Kidney glomerular epithelial cell (primary cell): ENCODE measurements at places on chromosomes 7 and 10.

DNA sequence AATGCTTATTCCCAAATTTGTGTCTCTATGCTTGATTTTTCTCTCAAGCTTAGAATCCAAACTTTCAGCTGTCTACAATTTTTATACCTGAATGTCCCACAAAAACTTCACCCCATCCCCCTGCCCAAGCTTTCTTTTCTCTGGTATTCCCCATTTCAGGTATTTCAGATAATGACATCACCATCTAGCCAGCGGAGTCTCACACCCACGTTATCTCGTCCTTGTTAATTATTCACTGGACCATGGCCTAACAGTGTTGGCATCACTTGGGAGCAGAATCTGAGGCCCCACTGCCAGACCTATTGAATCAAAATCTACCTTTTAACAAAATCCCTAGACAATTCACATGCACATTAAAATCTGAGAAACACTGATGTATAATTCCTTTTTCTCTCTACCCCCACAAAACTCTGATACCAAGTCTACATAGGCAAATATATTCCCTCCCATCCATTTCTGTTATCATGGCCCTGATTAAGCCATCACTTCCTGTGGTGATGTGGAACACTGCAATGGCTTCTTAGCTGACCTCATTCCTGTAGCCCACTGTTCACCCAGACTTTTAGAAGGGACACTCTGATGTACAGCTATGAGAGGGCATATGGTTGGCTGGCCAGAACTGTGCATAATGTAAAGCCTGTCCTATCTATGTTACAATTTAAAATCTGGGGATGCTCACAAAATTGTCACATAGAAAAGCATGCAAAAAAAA is 31.4 kb downstream of the ZNF438 start:
- peak; percentile 84 for DNase-seq

DNA sequence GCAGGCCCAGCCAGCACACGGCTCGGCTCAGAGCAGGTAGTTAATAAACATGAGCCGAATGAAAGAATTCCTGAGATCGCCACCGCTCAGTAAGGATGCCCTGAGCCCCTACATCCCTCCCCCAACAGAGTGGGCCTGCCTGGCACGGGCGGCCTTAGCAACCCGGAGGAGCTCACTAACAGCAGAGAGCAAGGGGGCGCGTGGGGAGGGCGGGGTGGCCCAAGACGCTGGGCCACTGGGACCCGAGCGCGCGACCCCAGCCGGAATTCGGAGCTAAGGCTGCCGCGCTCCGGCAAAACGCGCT is 403 bp upstream of the ENO4 start:
- DNase-seq = no peak

DNA sequence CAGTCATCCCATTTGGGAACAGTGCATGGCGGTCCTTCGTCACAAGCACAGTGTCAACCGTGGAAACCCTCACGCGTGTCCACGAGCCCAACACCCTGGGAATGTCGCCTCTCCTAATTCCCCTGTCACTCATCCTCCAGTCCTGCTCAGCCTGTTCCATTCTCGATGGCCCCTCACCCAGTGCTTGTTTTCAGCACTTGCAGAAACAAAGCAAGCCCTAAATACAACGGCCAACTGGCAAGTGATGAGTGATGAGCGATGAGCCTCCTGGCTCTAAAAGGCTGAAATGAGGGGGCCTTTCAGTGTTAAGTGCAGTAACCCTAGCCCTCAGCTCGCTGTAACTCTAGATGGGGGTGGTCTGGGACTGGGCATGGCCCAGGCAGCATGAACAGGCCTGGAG is 22.6 kb downstream of the NKX2-3 start:
- DNase-seq = no peak

- no peak for DNase-seq
Observed at GRCh38 chr10:132157101-132157500, 29.6 kb upstream of the DPYSL4 start.

DNA sequence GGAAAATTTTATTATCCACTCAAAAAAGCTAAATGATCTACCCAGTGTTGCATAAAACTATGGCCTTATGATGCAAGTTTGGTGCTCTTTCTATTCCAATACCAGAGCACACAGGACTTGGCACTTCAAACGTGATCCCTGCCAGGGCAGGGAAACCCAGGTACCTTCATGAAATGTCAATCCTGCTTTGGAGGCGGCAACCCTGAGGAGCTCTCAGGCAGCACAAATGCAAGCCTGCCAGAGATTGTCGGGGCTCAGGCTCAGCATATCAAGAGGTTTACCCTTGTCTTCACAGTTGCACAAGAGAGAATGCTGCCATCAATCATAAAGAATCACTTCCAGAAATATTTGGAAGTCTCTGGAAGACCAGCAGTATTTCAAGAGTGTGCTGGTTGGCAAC is 151.5 kb downstream of the GLI3 start:
- no peak for DNase-seq

DNA sequence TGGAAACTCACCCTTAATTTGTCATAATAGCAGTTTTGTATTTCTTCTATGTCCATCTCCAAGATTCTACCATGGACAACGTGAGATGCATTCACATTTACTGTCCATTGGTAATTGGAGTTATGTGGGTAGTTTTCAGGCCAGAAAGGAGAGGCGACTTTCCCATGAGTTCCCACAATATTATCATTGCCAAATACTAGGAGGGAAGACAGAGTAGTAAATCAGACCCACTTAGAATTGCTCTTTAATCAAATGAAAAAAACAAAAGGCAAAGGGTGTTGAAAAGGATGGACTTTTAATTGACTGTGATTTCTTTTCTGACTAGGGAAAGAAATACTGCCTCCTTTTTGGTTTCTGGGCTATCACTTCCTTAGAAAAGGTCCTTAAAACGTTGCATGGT is 121.7 kb upstream of the RSU1 start:
- no peak for DNase-seq
